H9 (cell line): ENCODE measurements at places on chromosomes 5 and 9.
A peak's percentile ranks its signal among the peaks of the same experiment; 100 is the strongest.

DNA sequence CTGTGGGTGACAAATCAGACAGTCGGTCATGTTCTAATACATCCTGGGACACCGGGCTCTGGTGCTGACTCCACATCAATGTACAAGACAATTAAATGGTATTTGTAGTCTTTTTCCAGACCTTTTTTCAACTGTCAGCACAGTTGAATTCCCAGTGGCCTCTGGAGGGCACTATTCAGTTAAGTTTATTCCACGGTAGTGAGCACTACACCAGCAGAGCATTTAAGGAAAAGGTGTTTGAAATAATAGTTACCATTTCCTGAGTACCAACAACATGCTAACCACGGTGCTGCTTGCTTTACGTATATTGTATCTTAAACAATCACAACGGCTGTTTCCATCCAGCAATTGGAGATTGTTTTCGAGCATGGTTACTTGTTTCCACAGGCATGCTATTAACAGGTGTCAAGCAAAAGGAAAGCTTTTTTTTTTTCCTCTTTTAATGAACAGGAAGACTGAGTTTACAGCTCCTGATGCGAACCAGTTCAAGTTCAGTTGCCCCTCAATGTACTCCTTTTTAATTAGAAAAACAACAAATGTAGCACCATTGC is 186.7 kb downstream of the PDZD2 start:
- peak; percentile 60 for DNase-seq

DNA sequence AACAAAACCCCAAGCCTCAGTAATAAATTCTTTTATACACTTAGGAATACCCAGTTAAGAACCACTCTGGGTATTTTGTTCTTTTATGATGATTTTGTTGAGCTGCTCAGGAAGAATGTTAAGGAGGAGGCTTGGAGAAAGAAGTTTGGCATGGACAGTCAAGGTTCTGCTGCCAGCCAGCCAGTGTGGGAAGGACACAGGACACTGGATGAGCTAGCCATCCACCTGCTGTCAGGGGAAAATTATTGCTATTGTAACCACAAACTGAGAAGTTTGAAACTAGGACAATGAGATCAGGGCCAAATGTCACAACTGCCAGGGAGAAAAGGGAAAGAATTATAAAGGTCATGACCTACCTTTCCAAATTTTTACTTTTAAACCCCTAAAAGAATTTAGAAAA is 25.9 kb upstream of the ADAMTSL1 start:
- DNase-seq, result no peak

DNA sequence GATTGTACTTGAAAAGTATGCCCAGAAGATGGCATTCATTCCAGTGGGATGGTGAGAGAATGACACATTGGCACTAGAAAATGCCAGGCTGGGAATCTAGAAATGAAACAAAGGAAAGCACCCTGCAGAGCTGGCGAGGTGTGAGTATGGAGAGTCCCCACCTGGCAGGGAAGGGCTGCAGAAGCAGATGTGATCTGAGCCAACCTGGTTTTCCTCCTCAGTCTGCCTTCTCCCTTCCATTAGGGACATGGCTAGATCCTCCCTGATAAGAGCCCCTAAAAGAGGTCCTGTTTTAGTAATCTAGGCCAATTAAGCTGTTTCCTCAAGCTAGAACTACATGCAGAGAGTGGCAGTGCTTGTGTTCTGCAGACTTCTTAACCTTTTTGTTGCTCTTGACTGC is 24.7 kb upstream of the TNFSF15 start:
- no peak for DNase-seq

DNA sequence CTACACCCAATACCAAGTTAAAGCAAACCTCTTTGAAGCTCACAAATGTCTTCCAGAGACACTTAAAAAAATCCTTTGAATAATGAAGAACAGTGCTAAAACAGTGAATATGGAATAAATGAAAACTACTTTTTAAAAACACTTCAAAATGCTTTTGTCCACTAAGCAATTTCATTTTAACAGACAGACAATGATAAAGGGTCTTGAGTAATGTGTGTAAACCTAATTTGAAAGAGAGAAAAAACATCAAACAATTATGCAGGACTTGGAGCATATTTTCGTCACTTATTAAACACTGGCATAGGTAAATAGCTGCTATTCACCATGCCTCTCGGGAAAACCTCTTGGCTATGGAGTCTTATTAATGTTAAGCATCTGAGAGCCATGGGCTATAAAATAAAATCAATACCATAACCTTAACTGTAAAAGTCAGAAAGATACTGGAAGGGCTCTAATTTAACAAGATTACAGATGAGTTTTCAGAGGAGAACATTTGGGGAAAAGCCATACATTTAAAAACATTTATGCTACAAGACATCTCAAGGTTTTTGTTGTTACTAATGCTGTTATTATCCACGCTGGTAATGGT is 177.8 kb downstream of the NFIB start:
- no peak for DNase-seq

DNA sequence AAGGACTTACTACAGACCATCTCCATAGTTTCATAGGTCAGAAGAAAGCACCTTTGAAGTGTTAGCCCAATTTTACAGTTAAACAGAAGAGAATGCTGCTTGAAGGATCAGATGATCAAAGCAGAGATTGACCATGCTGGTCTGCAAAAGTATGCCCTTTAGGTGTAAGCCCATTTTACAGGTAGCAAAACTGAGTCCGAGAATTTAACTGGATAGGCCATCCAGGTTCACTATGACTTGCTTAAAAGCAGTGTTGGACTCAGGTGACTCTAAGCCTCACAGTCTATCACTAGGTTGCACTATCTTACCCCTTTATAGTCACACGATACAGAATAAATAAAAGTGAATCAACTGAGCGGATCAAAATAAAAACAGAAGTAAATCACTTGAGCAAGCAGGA is 212.7 kb downstream of the DCP2 start:
- DNase-seq, result no peak

GRCh38 chr9:68780380-68780712 is 75.3 kb downstream of the PIP5K1B start:
- no peak for DNase-seq

DNA sequence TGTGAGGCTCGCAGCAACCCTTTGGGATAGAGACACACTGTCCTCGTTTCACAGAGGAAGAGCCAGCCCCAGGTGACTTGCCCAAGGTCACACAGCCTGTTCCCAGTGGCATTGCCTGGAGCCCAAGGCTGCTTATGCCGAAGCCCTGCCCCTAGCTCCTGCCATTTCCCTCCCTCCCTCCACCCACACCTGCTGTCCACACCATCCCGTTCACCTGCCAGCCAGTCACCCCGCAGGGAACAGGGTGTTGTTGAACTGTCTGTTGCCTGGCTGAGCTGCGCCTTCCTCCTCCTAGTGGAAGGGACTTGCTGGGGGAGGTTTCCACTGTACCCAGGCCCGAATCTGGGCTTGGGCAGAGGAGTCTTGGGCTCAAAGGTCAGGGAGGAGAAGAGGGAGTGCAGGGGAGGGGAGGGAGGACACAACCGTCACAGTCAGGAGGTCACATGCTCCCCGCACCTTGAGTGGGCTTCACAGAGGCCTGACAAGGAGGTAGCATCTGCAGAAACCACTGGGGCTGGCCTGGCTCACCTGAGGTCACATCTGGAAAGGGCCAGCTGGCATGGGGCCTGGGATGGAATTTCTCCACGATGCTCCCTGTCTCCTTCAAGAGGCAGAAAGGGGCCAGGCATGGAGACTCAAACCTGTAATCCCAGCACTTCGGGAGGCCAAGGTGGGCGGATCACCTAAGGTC is 6.3 kb downstream of the TTC16 start:
- DNase-seq, result no peak

GRCh38 chr5:131096774-131097710 is 68.0 kb downstream of the HINT1 start:
- no peak for DNase-seq

GRCh38 chr9:136614967-136615623 is 47.6 kb upstream of the EGFL7 start:
- DNase-seq, result peak; percentile 75

DNA sequence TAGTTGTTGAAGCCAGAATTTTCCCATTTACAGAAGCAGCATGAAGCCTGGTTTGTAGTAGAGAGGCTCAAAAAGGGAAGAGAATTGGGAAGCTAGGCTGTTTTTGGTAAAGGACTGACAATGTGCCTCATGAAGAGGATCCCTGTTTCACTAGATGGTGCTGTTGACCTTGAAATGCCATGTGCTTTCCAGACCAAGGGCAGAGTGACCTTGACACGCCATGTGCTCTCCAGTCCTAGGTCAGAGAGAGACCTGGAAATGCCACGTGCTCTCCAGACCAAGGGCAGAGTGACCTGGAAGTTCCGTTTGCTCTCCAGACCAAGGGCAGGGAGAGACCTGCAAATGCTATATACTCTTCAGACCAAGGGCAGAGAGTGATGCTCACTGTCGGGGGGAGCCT is 32.0 kb downstream of the UNC13B start:
- no peak for DNase-seq

- no peak for DNase-seq
These were observed 13.1 kb downstream of the LOX start for GRCh38 chr5:122064992-122065391.

GRCh38 chr9:124590889-124591641 is 83.9 kb upstream of the NR5A1 start:
- DNase-seq, result no peak

- DNase-seq, result no peak
These were observed 65.7 kb downstream of the DENND1A start for GRCh38 chr9:123864251-123864650.

- no peak for DNase-seq
These were observed 217.4 kb downstream of the KDM4C start for GRCh38 chr9:6975198-6975597.

GRCh38 chr9:108476574-108476973 is 379.2 kb downstream of the ACTL7B start:
- DNase-seq, result no peak

DNA sequence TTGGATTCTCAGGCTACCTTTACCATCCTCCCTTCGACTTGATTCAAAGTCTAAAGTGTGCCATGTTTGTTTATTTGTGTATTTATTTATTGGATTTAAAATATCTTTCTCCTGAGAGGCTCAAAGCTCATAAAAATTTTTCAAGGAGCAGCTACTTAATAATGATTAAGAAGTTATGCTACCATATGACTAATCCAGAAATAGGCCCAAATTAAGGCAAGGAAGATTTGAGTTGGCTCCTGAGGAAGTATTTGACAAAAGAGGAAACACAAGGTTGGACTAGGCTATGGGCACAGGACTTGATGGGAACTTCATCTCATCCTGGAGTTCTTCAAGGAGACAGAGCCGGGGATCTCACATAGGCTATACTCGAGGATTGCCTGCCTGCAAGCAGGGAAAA is 22.4 kb upstream of the PPP2CA start:
- DNase-seq, result no peak

GRCh38 chr9:135242049-135242396 is 154.6 kb downstream of the OLFM1 start:
- no peak for DNase-seq

GRCh38 chr9:105751761-105752160 is 57.4 kb downstream of the TMEM38B start:
- DNase-seq, result no peak

DNA sequence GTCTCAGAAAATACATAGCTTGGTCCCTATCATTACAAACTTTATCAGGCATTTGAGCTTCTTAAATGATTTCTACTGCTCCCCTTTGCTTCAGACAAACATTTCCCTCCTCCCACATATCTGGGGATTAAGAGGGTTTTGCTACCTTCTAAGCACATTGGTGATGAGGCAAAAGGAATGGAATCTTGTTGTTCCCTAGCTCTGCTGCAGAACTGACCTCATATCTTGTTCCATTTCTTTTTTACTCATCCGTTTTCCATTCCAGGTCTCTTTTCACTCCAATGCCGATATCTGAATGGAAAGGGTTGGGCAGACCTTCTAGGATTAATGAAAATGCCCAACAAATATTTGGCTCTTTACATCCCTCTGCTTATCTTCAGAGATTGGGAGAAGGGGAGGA is 444.6 kb downstream of the ZNF608 start:
- DNase-seq, result no peak
